ENCODE measurements at places on chromosomes 12 and 14. TPM values are rescaled to one million over a fixed set of nuclear protein-coding genes. Genes with fewer than 3 reads are reported as not detected.
A peak's percentile ranks its signal among the peaks of the same experiment; 100 is the strongest.

DNA sequence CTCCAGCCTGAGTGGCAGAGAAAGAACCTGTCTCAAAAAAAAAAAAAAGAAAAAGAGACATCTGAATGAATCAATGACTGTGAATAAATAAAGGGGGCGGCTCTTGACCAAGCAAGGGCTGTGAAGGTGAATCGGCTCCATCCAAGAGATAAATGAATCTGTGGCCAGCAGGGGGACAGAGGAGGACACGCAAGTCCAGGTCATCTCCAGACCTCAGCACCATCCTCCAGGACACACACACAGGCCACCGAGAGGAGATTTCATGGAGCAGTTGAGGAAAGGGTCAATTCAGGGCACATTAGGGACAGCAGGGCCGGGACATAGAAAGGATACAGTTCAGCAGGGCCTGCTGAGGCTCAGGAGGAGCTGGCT, 21.6 kb downstream of the TRPV4 start:
- DNase-seq = no peak

The LRP1-AS gene
- polyA plus RNA-seq = not detected

The NTF3 gene
- polyA plus RNA-seq = 0.46 TPM

GRCh38 chr12:11967376-11968047, 103.2 kb upstream of the BCL2L14 start:
- DNase-seq = no peak

DNA sequence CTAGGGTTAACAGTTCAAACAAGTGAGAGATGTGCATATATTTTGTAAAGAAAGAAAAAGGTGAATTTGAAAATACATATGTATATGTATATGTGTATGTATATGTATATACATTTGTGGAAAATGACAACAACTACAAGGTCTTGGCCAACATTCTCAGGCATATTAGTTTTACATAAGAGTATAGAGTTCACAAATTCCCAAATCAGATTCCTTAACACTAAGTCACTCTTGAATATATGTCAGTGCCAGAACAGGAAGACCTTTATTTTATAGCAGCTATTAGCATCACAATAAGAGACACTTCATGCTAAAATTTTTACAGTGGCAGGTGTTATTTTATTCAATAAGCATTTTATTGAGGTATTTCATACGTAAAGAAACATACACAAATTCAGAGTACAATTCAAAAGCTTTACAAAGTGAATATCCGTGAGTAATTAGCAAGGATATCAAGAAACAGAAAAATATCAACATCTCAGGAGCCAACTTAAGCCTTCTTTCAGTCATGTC, 179.7 kb downstream of the SLC6A15 start:
- no peak for DNase-seq

DNA sequence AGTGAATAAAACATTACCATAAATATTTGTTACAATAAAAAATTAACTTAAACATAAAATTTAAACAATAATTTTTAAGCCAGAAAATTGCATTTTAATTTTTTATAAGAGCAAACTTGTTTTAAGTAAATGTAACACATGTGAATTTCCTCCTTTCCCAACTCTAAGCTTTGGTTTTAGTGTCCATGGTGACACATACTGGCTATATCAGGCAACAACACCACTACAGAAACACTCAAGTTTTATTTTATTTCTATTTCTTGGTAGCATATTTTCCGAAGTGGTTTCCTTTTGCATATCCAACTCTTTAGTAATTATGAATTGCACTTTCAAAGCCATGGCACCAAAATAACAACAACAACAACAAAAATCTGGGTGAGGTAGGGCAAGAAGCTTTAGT, 2.2 kb downstream of the NELL2 start:
- DNase-seq = no peak

DNA sequence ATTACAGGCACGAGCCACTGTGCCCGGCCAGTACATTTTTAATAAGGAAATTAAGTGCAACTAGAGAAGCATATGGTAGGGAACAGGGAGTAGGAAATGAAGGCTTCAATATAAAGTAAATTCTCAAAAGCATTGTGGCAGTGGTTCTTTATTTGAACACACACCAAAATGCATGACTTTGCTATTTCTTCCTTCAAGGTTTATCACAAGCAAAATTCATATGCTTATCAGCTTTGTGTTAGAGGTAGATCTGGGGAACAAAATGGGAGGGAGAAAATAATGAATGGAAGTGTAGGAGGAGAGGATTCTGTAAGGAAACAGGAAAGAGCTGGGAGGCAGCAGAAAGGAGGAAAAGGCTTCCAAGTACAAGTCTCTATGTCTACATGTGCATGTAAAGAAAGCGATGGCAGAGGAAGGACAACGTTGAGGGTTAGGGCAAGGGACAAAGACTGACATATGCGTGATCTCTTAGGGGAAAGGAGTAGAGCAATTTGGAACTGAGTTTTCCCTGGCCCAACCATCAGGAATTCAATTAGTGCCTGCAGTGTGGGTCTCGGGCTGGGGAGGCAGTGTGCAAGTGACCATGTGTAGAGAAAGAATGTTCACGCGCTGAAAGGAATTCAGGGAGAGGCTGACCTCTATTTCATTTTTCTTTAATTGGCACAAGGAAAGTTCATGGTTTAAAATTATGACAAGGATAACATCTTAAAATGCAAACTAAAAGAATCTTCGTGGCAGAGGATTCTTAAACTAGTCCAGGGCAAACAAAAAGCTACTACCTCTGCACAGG, 22.9 kb upstream of the RASSF8 start:
- no peak for DNase-seq

DNA sequence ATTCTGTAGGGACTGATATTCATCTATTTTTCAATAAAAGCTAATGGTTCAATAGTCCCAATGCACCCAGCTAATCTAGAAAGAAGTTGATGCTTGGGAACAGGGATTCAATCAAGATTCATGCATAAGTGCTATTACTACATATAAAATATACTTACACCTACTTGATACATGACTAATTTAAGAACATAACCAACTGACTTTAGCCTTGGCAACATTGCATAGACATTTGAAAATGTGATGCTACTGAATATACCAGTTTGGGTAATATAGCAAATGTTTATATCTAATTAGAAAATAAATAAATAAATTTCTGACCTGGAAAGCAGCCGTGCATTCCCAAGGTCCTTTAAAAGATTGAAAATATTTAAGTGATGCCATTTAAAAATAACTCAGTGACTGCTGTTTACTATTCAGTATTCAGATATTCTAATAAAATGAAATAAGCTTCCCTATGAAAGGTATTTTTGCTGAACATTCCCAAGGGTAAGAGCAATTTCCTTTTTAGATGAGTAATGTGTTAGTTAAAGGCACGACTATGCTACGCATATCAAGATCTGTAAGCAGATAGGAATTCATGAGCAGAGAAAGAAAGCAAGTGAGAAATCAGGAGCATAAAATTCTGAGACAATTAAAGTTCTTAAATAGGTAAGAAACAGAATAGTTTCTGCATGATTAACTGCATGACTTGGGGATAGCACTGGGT, 160.6 kb upstream of the SYT1 start:
- no peak for DNase-seq

GRCh38 chr14:104984056-104984894, 1.3 kb upstream of the CLBA1 start:
- DNase-seq = peak; percentile 51

The SERPINA9 gene
- not detected for polyA plus RNA-seq
